ENCODE measurements at places on chromosomes 3 and 15.

- DNase-seq: no peak
Observed at GRCh38 chr3:139301183-139301582, 42.6 kb upstream of the MRPS22 start.

DNA sequence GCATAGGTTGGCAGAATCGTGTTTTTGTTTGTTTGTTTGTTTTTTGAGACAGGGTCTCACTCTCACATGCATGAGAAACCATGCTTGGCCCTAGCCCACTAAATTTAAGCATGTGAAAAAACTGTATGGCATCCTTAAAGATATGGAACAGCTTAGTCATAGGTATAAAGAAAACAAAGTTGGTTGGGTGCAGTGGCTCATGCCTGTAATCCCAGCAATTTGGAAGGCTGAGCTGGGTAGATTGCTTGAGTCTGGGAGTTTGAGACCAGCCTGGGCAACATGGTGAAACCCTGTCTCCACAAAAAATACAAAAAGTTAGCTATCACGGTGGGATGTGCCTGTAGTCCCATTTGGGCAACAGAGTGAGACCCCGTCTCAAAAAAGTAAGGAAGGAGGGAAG is 25.2 kb downstream of the EXD1 start:
- DNase-seq: no peak

DNA sequence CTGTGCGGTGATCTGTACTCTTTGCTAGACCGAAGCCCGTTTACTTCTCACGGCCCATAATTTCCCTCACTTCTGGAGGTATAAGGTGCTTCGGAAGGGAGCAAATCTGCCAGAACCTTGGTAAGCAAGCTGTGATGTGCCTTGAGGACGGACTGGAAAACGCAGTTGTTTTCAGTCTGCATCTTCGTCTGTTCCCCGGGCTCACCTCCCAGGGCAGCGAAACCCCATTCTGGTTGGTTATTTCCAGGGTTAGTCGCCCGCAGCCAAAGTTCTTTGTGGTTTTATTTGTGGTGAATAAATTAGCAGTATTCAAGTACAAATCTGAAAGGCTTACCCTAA is 401 bp downstream of the RAMAC start:
- DNase-seq: peak; percentile 16

DNA sequence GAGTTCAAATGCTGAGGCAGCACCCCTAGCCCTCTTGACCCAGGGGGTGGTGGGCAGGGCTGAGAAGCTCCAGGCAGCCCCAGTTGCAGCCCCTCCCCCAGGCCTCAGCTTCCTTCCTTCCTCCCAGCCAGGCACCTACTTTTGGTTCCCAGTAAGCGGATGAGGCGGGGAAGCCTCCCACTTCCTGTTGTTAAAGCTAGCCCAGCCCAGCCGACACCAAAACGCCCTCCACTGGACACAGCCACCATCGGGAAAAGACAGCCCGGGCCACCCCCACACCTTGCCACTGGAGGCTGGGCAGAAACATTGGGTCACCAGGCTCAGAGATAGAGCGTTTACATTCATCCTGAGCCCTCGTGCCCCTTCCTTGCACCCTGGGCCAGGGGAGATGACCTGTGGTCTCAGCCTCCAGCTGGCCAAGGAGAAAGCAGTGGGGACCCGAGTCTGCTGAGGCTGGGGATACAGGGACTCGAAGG is 3.5 kb downstream of the DUSP7 start:
- peak; percentile 85 for DNase-seq

DNA sequence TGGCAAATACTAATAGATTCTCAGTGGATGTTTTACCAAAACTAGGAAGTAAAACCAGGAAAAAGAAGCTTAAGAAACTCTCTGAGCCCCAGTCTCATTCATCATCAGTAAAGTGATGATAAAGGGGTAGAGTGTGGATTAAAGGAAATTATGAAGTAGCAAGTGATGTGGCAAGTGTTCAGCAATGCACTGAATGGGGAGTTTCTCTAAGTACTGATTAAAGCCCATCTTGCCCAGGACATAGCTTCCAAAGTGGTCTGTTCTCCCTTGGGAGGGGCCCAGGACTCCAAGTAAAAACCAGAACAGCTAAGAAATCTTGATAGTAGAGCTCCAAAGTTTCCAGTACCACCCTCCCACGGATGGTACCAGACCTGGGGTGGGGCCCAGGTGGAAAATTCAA is 137.3 kb downstream of the WNT5A start:
- no peak for DNase-seq

- no peak for DNase-seq
Observed at GRCh38 chr15:74763416-74763815, 14.8 kb downstream of the CYP1A2 start.

DNA sequence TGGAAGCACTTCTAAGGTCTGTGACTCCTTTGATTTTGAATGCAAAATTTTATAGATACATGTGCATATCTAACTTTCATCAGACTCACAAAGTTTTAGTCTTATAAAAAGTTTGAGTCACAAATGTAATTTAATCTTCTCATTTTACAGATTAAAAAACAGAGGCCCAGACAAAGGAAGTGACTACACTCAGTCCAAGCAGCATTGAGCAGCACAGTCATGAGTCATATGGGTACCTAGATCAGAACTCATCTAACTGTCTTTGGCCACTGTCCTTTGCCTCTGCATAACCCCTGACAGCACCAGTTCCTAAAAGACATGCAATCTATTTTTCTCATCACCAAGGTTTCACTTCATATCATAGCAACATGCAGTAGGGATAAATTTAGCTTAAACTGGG is 210.7 kb upstream of the KCNH8 start:
- no peak for DNase-seq

- DNase-seq: no peak
Observed at GRCh38 chr3:134313847-134314587, 60.2 kb downstream of the AMOTL2 start.

- DNase-seq: peak; percentile 91
Observed at GRCh38 chr15:70348581-70349344, 251.0 kb upstream of the TLE3 start.

DNA sequence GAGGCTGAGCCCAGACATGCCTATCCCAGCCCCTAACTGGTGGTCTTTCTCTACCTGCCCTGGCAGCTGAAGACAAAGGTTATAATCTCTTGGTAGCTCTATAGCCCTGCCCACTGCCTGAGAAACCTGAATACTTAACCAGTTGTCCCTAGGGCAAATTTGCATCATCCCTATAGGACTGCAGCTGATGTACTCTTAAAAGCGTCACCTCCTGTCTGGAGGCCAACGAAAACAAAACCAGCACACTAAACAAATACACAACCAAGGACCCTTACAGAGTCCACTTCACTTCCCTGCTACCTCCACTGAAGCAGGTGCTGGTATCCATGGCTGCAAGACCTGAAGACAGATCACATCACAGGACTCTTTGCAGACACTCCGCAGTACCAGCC is 98.0 kb downstream of the KCNAB1 start:
- no peak for DNase-seq

DNA sequence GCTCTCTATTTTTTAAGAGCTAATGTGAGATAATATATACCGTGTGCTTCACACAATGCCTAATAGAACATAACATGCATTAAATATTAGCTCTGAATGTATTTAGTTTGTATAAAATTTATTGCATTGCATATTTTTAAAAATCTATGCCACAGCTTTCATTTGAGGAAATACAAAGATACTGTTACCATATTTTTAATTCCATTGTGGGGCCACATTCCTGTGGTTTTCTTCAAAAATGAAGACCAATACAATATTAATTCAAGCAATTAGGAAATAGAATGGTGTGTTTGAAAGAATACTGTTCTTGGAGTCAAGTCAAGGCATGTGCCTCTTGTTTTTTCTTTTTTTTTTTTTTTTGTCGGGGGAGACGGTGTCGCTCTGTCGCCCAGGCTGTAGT is 95.4 kb upstream of the CADPS start:
- DNase-seq: no peak

- no peak for DNase-seq
Observed at GRCh38 chr15:100740138-100740537, 137.7 kb downstream of the ASB7 start.

GRCh38 chr15:52677593-52678467 is 1.4 kb downstream of the ATOSA start:
- peak; percentile 40 for DNase-seq

- DNase-seq: no peak
Observed at GRCh38 chr3:101138817-101139216, 145.6 kb upstream of the ABI3BP start.

DNA sequence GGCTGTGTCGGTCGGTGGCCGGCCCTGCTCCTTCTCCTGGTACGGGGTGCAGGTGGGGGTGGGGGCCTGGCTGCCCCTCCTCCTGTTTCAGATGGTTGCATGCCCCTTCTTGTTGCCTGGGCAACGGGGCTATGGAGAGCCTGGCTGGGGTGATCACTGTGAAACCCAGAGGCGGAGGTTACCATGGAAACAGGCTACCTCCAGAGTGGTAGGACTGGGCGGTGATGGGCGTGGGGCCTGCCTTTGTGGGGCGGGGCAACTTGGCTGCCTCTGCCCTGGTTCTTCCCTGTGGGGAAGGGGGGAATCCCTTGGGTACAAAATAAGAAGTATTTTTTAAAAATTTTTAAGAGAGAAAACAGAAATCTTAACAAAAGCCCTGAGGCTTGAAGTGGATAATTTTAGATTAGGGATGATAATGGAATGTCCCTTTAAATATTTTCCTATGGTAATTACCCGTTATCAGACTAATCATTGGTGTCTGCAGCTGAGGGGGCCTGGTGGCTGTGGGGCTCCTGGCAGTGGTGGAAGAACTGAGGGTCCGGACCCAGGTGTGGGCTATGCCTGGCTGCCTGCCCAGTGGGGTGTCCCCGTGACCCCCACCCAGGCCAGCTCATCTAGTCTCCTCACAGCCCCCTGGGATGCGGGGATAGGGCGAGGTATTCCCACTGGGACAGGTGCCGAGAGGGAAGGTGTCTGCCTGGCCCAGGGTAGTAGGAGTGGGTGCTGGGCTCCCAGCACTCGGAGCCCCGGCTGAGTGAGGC is 32.5 kb downstream of the PLXNA1 start:
- peak; percentile 25 for DNase-seq

GRCh38 chr15:90099868-90100831 is 2.1 kb downstream of the IDH2 start:
- DNase-seq: peak; percentile 48

DNA sequence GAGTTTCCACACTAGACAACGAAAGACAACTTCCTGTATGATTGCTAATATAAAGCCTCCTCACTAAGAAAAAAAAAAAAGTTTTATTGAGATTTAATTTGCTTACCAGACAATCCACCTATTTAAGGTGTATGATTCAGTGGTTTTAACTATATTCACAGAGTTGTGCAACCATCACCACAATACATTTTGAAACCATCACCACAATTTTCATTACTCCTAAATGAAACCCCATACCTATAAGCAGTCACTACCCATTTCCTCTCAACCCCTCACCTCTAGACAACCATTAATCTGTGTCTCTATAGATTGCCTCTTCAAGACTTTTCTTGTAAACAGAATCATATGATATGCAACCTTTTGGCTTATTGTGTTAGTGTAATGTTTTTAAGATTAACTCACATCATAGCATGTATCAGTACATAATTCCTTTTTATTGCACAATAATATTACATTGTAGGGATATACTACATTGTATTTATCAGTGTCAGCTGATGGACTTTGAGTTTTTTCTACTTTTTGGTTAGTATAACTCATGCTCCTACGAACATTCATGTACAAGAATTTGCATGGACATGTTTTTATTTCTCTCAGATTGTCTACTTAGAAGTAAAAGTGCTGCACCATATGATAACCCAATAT is 339.7 kb downstream of the NLGN1 start:
- no peak for DNase-seq

Measured in inflammatory macrophage treated with lipopolysaccharide for 1 hour (primary cell).